Activated naive CD8-positive, alpha-beta T cell treated with anti-CD3 and anti-CD28 coated beads, Interleukin-2, amount 10 ng/mL, durations not matched to agents 7 days and 5 days (primary cell): ENCODE measurements at places on chromosomes 6 and 20. TPM values are rescaled to one million over a fixed set of nuclear protein-coding genes. Genes with fewer than 3 reads are reported as not detected.

- peaks cover 54% of the 10 kb centered on the region for H3K36me3 ChIP-seq
- peak overlapping the region; percentile 71 for H3K27ac ChIP-seq
- H3K4me1 ChIP-seq: peaks cover 56% of the 10 kb centered on the region
- H3K27me3 ChIP-seq: no peaks in the 10 kb centered on the region
- DNase-seq: no peak
Observed at GRCh38 chr6:33316603-33317418, 733 bp downstream of the ZBTB22 start.

DNA sequence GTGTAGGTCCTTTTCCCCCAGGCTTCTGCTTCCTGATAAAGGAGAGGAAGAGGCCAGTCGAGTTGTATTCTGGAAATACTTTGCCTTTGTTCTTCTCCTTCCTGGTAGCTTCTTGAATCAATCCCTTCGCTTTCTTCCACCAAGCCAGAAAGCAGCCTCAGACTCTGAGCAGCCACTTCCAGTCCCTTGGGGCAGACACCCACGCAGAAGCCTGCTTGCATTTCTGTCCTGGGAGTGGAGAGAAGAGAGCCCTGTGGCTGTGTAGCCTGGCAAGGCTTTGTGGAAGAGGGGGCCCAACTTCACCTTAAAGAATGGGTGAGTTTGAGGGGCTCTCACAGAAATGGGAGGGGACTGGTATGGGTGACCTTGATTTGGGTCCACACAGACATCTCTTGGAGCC is 211.0 kb upstream of the SSTR4 start:
- no peak for DNase-seq
- H3K27me3 ChIP-seq: no peaks in the 10 kb centered on the region
- no peaks in the 10 kb centered on the region for H3K4me1 ChIP-seq
- no peak overlapping the region for H3K4me3 ChIP-seq
- no peaks in the 10 kb centered on the region for H3K36me3 ChIP-seq

DNA sequence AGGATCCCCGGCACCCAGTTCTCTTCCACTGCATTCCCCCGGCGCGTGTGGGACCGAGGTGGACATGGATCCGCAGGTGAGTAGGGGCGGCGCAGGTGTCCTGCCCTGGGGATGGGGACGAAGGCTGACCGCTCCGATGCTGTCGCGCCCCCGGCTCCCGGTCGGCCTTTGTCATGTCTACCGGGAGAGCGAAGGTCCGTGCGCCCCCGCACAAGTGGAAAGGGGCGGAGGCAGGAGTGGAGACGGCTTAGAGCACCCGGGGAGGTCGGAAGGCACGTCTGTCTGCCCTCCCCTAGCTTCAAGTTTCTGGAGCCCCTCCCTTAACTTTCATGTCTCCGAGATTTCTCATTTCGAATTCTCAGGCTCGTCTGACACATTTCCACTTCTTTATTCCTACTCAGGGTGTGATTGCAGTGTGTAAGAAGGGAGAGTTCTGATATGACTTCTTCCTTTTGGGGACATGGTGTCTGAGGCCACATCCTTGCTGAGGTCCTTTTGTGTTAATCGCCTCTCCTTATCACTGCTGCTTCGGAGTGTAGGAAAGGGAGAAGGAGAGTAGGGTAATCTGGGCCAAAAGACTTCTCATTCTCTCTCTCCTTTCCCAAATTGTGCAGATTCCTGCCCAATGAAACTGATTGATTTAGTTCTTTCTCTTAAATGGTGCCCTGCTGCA is 435 bp downstream of the KIFC1 start:
- H3K36me3 ChIP-seq: peaks cover 31% of the 10 kb centered on the region
- peak overlapping the region; percentile 94 for H3K4me3 ChIP-seq
- no peaks in the 10 kb centered on the region for H3K27me3 ChIP-seq
- peak overlapping the region; percentile 89 for H3K27ac ChIP-seq
- no peak for DNase-seq
- H3K4me1 ChIP-seq: peaks cover 39% of the 10 kb centered on the region

DNA sequence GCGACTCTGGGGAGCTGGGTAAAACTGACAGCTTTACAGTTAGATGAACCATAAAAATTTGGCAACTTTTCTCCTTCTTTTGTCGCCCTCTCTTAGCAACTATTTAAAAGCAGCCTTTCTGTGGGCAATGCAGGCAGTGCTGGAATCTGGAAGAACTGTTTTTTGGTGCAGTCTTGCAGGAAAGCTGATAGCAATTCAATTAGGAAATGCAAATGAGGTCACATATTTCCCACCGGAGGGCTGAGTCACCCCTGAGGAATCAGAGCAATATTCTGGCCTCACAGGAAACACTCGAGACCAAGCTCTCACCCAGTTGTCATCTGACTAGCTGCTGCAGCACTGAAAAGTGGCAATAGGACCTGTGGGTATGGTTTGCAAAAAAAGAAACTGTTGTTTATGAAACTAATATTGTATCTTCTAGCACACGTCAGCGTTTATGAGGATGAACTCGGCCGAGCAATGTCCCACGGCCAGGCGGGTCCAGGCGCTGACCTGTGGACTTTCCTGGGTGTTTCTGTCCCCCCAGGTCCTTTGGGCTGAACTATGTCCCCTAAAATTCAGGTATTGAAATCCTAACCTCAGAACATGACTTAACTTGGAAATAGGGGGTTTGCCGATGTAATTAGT is 312.3 kb downstream of the TAF4 start:
- no peak overlapping the region for H3K4me3 ChIP-seq
- no peaks in the 10 kb centered on the region for H3K4me1 ChIP-seq
- H3K27me3 ChIP-seq: peaks cover 2% of the 10 kb centered on the region
- no peak overlapping the region for H3K27ac ChIP-seq
- no peak for DNase-seq

DNA sequence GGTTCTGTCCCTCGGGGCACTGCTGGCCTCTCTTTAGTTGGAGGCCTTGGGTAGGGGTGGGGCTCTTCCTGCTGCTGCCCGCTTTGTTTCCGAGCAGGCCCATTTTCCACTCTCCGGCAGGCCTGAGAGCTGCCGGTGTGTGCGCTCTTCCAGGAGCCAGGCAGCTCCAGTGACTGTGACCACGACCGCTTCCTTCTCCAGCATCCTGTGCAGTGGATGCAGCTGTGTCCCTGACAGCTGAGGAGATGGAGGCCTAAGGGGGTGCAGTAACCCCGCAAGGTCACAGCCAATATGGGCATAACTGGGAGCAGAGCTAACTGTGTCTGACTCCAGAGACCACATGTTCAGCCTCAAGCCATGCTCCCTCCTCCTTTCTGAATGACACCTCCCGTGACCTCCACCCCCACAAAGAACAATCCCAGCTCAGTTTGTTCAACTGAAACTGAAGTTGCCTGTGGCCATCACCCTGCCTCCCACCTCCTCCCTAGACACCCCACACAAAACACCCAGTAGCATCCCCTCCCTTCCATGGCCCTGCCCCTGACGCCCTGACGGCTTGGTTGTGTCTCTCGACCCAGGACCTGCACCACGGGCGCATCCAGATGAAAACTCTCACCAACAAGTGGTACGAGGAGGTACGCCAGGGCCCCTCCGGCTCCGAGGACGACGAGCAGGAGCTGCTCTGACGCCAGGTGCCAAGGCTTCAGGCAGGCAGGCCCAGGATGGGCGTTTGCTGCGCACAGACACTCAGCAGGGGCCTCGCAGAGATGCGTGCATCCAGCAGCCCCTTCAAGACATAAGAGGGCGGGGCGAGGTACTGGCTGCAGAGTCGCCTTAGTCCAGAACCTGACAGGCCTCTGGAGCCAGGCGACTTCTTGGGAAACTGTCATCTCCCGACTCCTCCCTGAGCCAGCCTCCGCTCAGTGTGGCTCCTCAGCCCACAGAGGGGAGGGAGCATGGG is 27.8 kb downstream of the SPATA2 start:
- no peak overlapping the region for H3K27ac ChIP-seq
- no peaks in the 10 kb centered on the region for H3K27me3 ChIP-seq
- peaks cover 12% of the 10 kb centered on the region for H3K36me3 ChIP-seq

DNA sequence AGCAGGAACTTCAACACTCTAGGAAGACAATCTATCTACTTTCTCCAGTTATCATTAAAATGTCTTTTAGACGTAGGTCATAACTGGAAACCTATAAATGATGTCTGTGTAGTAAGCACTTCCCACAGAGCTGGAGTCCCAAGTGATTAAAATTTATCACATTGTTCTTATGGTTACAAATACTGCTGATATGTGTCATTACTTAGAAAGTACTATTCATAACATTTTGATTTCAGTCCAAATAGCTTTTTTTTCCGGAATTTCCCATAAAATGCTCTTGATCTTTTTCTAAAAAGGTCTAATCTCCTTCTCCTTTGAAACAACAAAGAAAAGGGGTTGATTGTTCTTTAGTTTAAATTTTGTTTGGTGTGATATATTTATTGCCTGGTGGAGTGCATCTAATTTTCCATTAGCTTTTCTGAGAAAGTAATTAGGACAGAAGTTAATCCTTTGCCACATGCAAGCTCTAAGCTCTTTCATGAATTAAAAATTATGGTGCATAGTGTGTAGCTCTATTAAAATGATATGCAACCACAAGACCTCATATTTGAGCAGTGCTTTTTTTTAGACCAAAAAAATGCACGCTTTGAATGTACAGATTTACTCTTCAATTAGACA is 132.7 kb upstream of the TCF21 start:
- peaks cover 8% of the 10 kb centered on the region for H3K27me3 ChIP-seq
- no peak overlapping the region for H3K27ac ChIP-seq
- no peaks in the 10 kb centered on the region for H3K36me3 ChIP-seq
- no peak overlapping the region for H3K4me3 ChIP-seq

- H3K36me3 ChIP-seq: no peaks in the 10 kb centered on the region
- H3K4me1 ChIP-seq: no peaks in the 10 kb centered on the region
- no peak overlapping the region for H3K4me3 ChIP-seq
- H3K27me3 ChIP-seq: peaks cover 32% of the 10 kb centered on the region
- no peak overlapping the region for H3K27ac ChIP-seq
- no peak for DNase-seq
Observed at GRCh38 chr6:44514085-44514484, 126.6 kb downstream of the CDC5L start.

DNA sequence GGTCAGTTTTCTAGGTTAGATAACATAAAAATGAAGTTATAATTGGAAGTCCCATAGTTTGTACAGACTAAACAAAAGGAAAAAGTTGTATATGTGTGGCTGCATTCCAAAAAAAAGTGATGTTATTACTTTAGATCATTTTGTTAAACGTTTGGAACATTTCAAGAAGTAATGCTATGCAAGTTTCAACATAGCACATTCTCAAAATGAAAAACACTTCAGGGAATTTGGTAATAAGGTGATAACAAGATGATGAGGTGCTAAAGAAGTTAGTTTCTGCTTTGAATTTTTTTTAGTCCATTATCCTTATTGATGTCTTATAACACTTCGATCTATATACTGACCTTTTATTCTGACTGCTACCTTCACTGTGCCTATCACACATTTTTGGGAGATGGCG is 250.7 kb downstream of the PHF3 start:
- H3K27ac ChIP-seq: no peak overlapping the region
- no peak overlapping the region for H3K4me3 ChIP-seq

- H3K27ac ChIP-seq: no peak overlapping the region
- peaks cover 21% of the 10 kb centered on the region for H3K4me1 ChIP-seq
- H3K4me3 ChIP-seq: no peak overlapping the region
- H3K36me3 ChIP-seq: no peaks in the 10 kb centered on the region
- DNase-seq: no peak
Observed at GRCh38 chr20:45323731-45324130, 15.6 kb upstream of the MATN4 start.

GRCh38 chr6:136963259-136963658 is 41.2 kb downstream of the SLC35D3 start:
- H3K36me3 ChIP-seq: no peaks in the 10 kb centered on the region
- no peak for DNase-seq
- H3K27ac ChIP-seq: no peak overlapping the region
- peaks cover 6% of the 10 kb centered on the region for H3K4me1 ChIP-seq

DNA sequence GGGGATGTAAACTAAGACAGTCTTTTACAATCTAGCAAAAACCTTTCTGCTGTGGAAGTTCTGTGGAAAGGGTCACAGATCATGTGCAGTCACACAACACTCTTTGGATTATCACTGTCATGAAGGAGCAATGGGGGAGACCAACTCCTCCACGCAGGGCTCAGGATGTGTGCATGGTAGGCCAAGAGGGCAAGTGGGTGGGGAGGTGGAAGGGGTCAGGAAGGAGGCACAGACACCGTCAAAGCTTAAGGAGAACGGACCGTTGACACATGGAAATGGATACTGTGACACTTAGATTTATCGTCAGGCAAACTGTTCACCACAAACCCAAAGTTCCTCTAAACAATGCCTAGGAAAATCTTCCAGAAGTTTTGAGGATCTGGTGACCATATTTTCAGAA is 215.8 kb downstream of the PAX1 start:
- DNase-seq: no peak
- H3K27me3 ChIP-seq: no peaks in the 10 kb centered on the region
- no peak overlapping the region for H3K27ac ChIP-seq
- H3K4me1 ChIP-seq: no peaks in the 10 kb centered on the region
- no peak overlapping the region for H3K4me3 ChIP-seq

GRCh38 chr6:107401573-107401972 is 57.8 kb downstream of the PDSS2 start:
- peaks cover 47% of the 10 kb centered on the region for H3K36me3 ChIP-seq
- H3K4me3 ChIP-seq: no peak overlapping the region
- H3K27me3 ChIP-seq: no peaks in the 10 kb centered on the region
- H3K27ac ChIP-seq: no peak overlapping the region

DNA sequence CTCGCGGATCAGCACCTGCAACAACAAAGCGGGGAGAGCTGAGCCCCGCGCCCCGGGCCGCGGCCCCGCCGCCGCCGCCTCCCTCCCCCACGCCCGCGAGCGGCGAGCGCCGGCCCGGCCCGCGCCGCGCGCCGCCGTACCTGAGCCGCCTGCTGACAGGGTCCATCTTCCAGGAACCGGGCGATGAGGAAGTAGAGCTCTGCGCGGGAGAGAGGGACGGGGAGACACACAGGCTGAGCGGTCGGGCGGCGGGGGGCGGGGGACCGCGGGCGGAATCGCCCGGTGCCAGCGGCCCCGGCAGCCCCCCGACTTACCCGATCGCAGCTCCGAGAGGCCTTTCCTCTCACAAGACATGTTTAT is 359 bp downstream of the PHIP start:
- peaks cover 12% of the 10 kb centered on the region for H3K27me3 ChIP-seq
- DNase-seq: no peak
- peaks cover 12% of the 10 kb centered on the region for H3K36me3 ChIP-seq
- H3K4me1 ChIP-seq: peaks cover 21% of the 10 kb centered on the region

GRCh38 chr6:69868961-69869360 is 2.6 kb downstream of the COL19A1 start:
- no peak for DNase-seq
- no peaks in the 10 kb centered on the region for H3K36me3 ChIP-seq
- H3K27me3 ChIP-seq: peaks cover 51% of the 10 kb centered on the region

DNA sequence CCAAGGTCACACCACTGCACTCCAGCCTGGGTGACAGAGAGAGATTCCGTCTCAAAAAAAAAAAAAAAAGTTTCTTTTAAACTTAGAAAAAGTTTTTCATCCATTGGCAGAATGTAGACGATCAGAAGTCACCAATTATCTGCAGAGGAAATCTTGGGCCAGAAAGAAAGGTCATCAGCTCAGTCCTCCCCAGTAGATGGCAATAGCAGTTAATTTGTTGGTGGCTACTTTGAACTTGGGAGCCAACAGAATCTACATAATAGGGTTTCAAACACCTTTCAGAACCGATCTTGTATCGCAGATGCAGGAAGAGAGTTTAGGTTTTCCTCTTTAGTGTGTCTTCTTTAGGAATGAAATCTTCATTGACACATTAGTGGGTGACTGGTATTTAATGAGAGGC is 41.7 kb downstream of the LBP start:
- H3K36me3 ChIP-seq: no peaks in the 10 kb centered on the region
- DNase-seq: no peak
- H3K4me3 ChIP-seq: no peak overlapping the region
- H3K4me1 ChIP-seq: no peaks in the 10 kb centered on the region
- H3K27ac ChIP-seq: no peak overlapping the region

Gene CAPN11
- not detected for total RNA-seq

Gene HLA-DRB5
- not detected for total RNA-seq

Gene GPR63
- 1.1 TPM for total RNA-seq

Gene TFAP2A
- total RNA-seq: not detected

Gene POLR1H
- 55.5 TPM for total RNA-seq

Gene OSER1
- total RNA-seq: 30.5 TPM

Gene RNF114
- total RNA-seq: 75.8 TPM

Gene AKAP7
- 13.1 TPM for total RNA-seq
